ENCODE measurements at places on chromosomes 6 and 20.

GRCh38 chr6:121274666-121275295 is 59.5 kb downstream of the TBC1D32 start:
- DNase-seq, result no peak

- DNase-seq, result no peak
Measured at GRCh38 chr6:16921399-16922110, 160.3 kb upstream of the ATXN1 start.

GRCh38 chr6:167120583-167120903 is 2.4 kb upstream of the CCR6 start:
- no peak for DNase-seq

DNA sequence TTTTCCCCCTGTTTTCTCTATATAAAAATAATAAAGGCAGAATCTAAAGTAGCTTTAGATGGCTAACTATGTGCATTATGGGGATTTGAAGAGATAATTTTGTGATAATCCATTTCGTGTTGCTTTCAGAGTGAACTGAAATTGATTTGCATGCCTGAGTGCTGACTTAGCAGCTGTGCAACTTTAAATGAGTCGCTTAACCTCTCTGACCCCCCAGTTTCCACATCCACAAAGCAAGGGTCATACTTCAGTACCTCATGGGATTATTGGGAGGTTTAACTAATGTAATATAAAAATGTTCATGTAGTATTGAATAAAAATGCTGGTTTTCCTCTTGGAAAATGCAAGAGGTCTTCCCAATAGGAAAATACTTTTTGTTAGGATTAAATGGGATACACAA is 63.8 kb upstream of the FABP7 start:
- no peak for DNase-seq

GRCh38 chr20:1184638-1185315 is at the start of gene TMEM74B:
TSS of gene TMEM74B (minus strand) at chr20:1184981. CDS start at chr20:1183801, 1,180 bp downstream.
- DNase-seq, result no peak

- no peak for DNase-seq
Measured at GRCh38 chr20:42204109-42204660, 586.0 kb upstream of the CHD6 start.

DNA sequence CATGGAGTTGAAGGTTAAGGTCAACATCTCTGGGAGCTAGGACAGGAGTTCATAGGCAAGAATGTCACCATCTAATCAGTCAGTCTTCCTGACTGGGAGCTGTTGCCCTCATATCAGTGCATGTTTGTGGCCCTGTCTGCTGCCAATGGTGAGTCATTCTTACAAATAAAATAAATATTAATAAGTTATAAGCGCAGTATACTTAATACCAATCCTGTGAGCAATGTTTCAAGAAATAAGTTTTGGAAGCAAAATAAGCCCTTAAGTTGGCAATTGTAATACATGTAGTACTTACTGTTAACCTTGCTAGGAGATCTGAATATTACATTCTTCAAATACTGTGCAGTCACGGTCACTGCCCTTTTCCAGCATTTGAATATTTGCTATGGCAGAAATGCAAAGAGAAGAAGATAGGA is 20.2 kb upstream of the MDGA1 start:
- DNase-seq, result no peak

All from CMK (cell line).